Pancreas (tissue), 10 donors: ENCODE measurements at places on chromosomes 3 and 15. TPM values are rescaled to one million over a fixed set of nuclear protein-coding genes. Genes with fewer than 3 reads are reported as not detected.
A peak's percentile ranks its signal among the peaks of the same experiment; 100 is the strongest.

Gene ILDR1
- 4.1 TPM for total RNA-seq

- DNase-seq: no peak
Measured at GRCh38 chr3:169809230-169809795, 3.4 kb upstream of the LRRIQ4 start.

GRCh38 chr3:129616713-129617112 lies 10.2 kb upstream of the PLXND1 start:
- DNase-seq: no peak

Gene GPR149
- total RNA-seq: 0.15 TPM

DNA sequence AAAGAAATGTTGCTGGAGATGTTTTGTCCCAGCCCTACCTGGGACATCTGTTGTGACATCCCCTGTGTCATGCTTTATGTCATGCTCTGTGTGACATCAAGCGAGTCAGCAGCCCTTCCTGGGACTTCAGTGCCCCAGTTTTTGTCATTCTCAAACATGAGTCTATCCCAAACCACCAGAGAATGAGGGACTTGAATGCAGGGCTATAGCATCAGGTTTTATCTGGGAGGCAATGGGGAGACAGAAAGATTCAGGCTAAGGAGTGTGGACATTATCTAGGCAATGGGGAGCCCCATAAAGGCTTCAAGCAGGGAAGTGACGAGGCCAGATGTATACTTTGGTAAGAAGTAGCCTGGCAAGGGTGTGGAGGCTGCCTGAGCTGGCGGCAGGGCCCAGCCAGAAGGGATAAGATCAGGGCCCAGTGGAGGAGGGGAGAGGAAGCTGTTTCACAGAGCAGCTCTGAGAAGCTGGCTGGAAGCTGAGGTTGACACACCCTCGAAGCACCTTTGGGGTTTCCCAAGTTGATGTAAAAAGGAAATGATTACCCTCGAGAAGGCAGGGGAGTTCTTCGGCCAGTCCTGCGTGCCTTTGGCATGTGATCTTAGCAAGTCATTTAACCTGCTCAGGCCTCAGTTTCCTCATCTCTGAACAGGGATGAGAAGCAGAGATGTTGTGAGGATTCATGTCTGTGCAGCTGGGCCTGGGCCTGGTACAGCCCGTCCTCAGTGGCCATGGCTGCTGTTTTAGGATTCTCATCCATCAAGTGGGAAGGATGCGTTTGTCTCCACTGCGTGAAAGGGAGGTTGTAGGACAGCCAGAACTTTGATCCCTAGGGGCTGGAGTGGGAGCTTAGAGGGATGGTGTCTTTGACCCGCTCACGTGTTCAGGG lies 34.3 kb downstream of the IRAK2 start:
- no peak for DNase-seq

Gene EFCC1
- 0.67 TPM for total RNA-seq

Gene IL17RB
- 6.7 TPM for total RNA-seq

DNA sequence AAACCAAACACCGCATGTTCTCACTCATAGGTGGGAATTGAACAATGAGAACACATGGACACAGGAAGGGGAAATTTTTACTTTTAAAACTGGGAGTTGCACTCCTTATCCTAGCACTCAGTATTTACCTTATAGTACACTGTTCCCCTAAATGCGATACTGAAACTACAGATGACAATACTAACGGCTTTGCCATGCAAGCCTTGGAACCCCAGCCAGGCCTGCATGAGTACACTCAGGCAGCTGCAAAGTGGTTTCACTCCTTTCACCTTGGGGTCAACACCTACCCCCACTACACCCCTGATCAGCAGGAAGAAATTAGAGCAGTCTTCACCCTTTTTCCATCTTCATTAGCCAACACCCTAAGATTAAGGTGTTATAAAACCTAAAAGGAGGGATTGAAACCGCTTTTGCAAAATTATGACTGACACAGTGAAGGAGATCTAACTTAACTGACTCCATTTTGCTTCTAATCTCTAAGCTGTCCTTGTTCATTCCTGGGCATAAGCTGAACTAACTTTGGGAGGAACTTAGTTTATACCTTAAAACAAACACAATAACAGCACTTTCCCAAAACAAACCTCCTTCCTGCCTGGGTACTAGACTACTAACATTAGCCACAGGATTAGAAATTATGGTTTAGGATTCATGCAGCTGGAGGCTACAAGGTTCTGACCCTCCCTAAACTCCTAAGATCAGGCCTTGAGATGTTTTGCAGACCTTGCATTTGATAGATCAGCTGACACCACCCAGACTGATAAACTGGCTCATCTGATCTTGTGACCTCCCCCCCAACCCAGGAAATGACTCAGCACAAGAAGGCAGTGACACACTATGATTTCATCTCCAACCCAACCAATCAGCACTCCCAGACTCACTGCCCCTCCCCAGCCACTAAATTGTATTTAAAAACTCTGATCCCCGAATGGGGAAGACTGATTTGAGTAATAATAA lies 452.1 kb upstream of the PPP2R3A start:
- no peak for DNase-seq

DNA sequence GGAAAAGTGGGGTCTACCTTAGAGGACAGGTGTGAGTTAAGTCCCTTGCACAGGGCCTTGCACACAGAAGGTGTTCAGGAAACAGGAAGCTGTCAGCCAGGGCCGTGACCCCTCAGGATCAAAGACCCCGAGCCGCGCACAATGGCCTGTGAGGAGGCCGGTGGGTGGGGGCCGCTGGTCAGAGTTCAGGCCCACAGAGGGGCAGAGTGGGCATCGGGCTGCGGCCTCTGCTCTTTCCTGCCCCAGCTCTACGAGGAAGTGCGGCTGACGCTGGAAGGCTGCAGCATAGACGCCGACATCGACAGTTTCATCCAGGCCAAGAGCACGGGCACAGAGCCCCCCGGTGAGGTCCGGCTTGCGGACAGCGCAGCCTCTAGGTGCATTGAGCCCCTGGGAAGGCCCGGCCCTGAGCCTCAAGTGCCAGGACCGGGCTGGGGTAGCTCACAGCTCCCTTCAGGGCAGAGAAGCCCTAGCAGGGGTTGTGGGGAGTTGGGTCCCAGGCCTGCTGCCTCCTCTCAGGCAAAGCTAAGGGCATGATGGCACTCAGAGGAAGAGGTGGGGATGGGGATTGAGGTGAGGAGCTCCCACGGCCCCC lies 37.2 kb downstream of the PSTPIP1 start:
- DNase-seq: peak; percentile 27

Gene ASB14
- 0.16 TPM for total RNA-seq

DNA sequence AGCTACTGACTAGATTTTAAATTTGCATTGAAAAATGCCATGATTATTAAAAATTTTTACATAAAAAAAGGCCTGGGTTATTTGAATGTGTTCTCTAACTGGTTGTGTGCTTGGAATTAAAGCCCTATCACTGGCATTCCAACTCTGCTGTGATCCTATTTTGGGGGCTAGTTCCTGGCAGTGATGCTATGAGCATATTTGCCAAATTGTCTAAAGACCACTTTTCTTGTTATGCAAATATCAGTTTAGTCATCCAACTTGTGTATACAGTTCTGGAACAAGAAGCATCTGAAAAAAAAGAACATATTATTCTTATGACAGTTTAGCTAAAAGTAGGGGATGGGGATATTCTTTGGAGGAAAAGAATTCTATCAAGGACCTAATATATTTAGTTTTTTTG lies 243.4 kb upstream of the ZNF717 start:
- DNase-seq: no peak

GRCh38 chr15:42736793-42737528 lies at the start of gene CDAN1:
Gene CDAN1 (minus strand): TSS chr15:42737128. CDS start chr15:42737102, 26 bp downstream.
- DNase-seq: peak; percentile 98

Gene CCRL2
- 0.44 TPM for total RNA-seq

DNA sequence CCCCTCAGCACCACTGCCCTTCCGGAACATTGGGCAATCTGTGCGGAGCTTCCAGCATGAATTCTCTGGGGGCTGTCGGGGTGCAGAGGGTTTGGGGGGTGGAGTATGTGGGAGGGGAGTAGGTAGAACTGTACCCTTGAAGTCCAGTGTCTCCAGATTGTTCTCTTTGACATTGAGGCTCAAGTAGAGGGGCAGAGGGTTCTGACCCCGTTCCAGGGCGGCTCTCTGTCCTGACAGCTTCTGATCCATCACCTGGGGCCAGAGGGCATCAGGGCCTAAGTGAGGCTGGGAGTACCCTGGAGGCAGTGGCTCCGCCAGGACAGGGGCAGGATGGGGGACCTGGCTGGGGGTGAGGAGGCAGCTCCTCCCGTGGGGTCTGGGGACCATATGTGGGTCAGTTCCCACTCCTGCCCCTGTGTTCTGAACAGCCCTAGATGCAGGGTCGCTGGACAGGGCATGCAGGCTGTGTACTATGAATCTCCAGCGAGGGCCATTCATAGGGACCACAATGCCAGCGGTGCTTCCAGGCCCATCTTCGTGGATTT lies 22.1 kb downstream of the PLA2G4D start:
- DNase-seq: no peak

DNA sequence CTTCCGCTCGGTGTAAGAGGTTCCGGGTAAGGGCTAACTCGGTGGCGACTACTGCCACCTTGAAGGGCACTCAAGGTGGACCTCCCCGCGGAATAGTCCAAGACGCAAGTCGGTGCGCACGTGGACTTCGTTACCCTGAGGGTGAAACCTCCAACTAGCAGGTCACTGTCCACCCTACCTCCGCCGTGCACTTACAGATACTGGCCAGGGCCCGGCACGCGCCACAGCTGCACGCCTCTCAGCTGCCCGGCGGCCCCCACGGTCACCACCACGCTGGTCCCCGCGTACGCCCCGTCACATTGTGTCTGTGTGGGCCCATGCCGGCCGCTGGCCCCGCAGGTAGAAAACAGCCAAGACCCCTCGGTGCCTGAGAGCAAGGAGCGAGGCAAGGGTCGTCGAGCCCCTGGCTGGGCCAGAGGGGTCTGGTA lies 1.1 kb downstream of the LTK start:
- no peak for DNase-seq

Gene GOLGA8J
- not detected for total RNA-seq

Gene CCR1
- 0.59 TPM for total RNA-seq

Gene GHSR
- not detected for total RNA-seq

Gene RHOA
- 133 TPM for total RNA-seq

GRCh38 chr15:72375846-72376581 lies at the start of gene HEXA:
Gene HEXA (minus strand): TSS chr15:72376014. CDS start chr15:72375972, 42 bp downstream.
- peak; percentile 100 for DNase-seq
